Midbrain (tissue), 1 donor: ENCODE measurements at places on chromosomes 6 and 20.

DNA sequence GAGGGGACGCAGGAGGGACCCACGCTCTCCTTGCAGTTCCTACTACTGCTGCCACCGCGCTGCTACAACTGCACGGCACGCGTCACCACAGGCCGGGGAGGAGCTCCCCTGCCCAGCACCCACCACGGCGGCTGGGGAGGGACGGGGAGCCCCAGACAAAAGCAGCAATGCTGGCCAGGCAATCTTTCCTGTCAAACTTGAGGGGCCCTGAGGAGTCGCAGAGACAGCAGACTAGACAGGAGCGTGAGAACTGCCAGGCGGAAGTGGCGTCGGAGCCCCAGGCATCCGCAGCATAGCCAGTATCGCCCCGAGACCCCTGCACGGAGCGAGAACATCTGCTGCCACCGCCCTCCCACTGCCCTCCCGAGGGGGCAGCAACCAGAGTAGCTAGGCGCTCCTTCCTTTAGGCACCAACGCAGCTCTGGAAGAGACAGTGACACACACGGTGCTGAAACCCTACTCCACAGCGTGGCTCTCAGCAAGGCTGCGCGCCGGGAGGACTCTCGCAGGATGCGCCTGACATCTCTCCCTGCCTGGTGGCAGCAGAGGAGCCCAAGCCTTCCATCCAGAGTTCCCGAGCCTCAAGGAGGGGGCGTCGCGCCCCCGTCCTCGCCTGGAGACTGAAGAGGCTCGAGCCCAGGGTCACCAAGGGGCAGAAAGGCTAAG, 2.2 kb downstream of the TAF4 start:
- DNase-seq: no peak

- DNase-seq: no peak
These were observed 659 bp downstream of the CEP85L start for GRCh38 chr6:118650582-118651281.

- DNase-seq: no peak
These were observed 5.6 kb upstream of the GRM4 start for GRCh38 chr6:34151321-34152041.

DNA sequence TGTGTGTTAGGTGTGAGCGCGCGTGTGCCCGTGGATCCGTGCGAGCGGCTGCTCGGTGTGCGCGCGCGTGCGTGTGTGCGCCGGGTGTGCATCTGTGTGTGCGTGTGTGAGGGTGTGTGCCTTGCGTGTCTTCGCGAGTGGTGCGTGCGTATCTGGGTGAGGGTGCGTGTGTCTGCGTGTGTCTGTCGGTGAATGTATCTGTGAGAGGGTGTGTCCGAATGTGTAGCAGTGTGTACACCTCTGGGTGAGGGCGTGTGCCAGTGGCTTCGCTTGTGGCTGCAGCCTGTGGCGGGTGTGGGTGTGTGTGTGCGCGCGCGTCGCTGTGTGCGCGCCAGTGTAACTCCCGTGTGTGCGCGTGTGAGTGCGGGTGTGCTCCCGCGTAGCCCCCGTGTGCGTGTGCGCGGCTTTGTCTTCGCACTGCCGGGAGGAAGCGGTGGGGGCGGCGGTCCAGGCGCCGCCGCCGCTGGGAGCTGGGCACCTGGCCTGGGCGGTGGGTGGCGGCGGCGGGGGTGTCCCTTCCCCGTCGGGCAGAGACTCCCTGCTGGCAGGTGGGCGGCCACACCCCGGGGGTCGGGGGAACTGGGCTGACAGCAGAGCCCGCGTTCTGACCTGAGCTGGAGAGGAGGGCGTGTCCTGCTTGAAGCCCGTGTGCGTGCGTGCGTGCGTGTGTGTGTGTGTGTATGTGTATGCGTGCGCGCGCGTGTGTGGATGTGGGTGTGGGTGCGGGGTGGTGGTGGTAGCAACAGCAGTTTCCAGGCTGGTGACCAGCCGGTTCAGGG, 61.3 kb upstream of the EPB41L1 start:
- no peak for DNase-seq

DNA sequence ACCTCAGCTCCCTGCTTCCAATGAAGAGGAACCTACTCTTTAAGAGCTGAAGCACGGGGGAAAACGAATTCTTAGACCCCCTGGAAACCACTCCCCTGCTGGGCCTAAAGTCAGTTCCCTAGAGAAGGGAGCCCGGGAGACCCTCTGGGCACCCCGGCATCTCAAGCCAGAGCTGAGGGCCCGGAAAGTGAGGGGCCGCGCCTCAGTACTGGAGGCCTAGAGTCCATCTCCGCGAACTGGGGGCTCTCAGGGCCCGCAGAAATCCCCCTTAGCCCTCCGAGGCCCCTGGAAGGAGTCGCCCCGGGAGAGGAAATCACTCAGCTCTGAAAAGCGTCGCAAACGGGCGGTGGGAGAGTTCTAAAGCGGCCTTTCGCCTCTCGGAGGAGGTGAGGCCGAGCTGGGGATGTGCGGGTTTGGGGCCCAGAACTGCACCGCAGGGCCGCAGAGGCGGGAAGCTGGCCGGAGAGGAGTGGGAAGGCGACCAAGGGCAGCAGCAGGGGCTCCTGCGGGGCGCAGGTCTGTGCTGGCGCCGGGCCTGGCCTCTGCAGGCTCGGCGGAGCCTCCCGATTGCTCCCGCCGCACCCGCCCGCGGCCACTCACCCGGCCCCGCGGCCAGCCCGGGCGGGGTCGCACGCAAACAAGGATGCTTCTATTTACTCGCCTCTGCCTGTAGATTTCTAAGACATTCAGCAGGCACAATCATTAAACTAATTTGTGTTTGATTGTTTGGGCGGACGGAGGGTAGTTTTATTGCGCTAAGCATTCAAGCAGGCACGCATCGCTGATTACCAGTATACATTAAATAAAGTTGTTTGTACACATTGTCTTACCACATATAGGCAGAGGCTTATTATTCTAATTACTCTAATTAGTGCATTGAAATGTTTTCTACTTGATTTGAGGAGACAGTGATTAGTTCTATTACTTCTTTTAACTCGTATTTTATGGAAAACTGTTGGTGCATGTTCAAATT, 9.2 kb downstream of the POU3F2 start:
- DNase-seq: peak; percentile 59

- DNase-seq: no peak
These were observed 67.9 kb downstream of the BANF2 start for GRCh38 chr20:17767624-17768023.

DNA sequence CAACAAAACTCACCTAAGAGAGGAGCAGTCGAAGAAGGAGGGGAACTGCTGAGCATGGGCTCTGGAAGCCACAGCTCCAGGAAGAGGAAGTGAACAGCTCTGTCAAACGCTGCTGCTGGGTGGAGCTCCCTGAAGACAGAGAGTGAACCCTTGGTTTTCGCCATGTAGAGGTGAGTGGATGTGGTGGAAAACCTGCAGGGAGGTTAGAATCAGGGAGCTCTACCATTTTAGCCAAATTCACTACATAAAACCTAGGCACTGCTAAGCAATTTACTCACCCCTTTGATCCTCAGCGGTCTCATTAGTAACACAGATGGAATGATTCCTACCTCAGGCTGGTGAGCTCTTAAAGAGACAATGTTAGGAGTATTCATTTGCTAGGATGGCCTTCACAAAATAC, 19.4 kb upstream of the TFAP2A start:
- no peak for DNase-seq

GRCh38 chr20:5156675-5157448, 30.1 kb downstream of the CDS2 start:
- no peak for DNase-seq

- no peak for DNase-seq
These were observed 1.2 kb downstream of the TBX18 start for GRCh38 chr6:84763003-84763885.

DNA sequence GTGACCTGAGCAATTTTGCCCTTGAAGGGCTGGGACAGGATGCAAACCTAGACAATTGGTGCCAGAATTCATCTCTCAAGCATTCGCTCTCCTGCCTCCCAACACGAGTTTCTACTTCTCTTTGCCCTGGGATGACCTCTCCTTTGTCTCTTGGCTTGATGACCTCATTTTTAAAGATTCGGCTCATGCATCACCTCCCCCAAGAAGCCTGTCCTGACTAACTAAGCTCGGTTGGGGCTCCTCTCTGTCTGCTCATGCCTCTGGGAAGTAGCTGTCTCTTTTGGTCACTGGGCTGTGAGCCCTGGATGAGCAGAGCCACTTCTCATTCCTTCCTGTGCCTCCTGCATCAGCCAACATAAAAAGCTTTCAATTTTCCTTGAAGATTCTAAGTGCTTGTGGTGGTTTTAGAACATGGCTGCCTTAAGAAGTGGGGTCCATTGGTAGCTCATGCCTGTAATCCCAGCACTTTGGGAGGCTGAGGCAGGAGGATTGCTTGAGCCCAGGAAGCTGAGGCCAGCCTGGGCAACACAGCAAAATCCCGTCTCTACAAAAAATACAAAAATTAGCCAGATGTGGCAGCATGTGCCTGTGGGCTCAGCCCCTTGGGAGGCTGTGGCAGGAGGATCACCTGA, 11.1 kb upstream of the TCF15 start:
- no peak for DNase-seq

DNA sequence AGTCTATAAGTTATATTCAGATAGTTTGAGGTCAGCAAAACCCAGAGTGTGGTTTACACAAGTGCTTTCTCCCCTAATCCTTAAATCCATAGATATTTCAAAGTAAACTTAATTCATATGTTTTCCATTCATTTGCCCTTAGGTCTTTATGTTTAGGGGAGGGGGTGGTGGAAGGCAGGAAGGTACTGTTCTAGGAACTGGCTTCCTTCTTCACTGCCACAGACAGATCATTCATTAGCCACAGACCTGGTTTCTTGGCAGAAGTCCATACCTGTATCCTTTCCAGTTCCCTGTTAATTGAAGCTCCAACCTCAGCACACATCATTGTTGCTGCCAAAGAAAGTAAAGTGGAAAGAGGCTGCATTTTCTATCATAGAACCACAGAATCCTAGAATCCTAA, 123.0 kb downstream of the AIG1 start:
- no peak for DNase-seq

GRCh38 chr6:86712039-86712438, 225.3 kb upstream of the HTR1E start:
- no peak for DNase-seq

GRCh38 chr6:169931261-169931660, 179.8 kb downstream of the ERMARD start:
- DNase-seq: no peak

DNA sequence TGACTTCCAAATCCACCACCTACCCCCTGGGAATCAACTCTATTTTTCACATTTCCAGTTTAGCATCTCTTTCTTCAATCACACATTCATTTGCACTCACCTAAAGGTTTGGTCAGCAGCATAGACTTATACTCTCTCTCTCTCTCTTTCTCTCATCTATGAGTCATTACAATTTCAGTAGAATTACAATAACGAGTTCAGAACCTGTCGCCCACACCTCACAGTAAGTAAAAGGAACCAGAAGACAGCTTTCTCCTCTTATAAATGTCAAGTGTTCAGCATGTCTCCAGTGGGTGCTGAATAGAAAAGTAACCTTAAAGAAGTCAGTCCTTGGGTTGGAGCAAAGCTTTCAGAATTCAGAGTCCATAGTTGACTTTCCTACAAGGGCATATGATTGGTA, 1.1 kb upstream of the PHACTR1 start:
- DNase-seq: no peak

GRCh38 chr6:14147891-14148290, 30.3 kb downstream of the CD83 start:
- DNase-seq: no peak

- no peak for DNase-seq
These were observed 43.1 kb upstream of the FOXP4 start for GRCh38 chr6:41502917-41503671.

DNA sequence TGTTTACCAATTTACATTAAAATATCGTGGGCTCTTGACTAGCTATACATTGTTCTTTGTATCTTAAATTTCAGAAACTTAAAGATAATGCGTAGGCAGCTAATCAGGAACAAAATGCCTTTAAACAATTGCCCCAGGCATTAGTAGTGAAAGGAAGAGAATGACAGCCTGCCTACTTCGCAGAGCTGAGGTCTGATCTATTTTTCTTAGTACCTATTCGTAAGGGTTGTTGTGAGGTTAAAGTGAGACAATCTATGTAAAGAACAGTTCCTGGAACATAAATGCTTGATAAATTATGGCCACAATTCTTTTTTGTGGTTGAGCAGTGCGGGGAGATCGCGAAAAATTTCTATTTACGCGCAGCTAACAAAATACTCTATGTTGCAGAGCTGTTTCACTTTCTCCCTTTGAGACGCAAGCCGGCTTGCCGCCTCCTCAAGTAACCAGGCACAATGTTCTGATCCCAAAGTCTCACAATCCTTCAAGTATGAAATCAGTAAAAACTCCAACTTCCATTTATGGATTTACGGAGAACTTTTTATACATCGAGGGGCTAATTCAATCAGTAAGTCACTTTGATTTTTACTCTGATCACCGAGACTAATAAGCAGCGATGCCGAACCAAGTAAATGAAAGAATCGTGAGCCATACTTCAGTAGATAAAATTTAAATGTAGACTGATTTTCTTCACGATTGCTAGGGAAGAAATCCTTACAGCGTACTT, 878 bp upstream of the PNRC1 start:
- DNase-seq: peak; percentile 77

GRCh38 chr6:132954936-132955335, 140.6 kb downstream of the RPS12 start:
- DNase-seq: no peak

- no peak for DNase-seq
These were observed 49.6 kb upstream of the RIPOR2 start for GRCh38 chr6:24985323-24985722.

- DNase-seq: no peak
These were observed 8.8 kb upstream of the PARD6B start for GRCh38 chr20:50722424-50723155.

GRCh38 chr6:106397431-106397830, 36.9 kb downstream of the CRYBG1 start:
- no peak for DNase-seq
